ENCODE measurements at places on chromosomes 7 and 10.

DNA sequence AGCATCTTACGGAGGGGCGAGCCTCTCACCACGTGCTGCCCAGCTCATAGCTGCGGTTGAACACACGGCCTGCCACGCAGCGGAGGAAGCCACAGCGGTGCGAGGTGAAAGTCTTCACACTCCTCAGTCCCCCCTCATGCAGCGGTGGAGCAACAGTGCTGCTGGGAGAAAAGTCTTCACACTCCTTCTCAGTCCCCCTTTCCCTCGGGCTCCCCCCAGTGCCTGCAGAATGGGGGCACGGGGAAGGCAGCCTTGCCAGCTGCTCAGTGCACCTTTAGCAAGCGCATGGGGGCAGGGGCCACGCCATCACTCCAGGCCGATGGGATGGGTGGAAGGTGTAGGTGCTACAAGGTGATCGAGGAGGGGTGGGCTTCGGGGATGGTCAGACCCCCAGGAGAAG lies 206.3 kb upstream of the TCERG1L start:
- DNase-seq, result no peak

DNA sequence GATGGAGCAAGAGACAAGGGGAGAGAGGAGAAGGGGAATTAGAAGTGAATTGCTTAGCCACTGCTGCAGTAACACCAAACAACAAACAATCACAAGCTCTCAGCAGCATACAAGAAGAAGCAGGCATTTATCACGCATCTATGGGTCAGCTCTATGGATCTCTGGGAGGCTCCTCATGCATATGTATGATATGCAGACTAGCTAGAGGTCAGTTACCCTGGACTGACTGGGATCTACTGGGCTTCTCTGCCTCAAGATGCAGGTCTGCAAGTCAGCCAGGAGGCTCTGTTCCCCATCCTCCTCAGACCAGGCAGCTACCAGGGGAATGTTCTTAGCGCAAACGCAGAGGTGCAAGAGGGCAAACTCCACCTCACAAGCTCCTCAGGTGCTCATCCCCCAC lies 64.7 kb upstream of the SEM1 start:
- DNase-seq, result no peak

GRCh38 chr7:101174322-101174854 lies 5.7 kb downstream of the NAT16 start:
- no peak for DNase-seq

DNA sequence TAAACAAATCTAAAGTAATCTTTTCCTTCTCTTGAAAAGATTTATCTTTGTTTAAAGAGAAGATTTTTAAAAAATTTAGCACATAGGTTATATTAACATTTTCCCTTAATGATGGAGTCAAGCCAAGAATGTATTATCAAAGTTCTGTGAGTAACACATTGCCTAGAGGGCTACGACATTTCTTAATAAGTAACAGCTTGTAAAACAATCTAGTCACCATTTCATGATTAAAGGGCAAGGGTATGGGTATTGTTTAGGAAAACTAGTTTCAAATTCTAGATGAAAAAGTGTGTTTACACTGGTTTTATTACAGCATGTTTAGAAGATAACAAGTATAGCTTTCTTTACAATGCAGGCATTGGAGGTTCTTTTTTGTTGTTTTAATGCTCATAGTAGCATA lies 28.6 kb upstream of the LAMB4 start:
- no peak for DNase-seq

DNA sequence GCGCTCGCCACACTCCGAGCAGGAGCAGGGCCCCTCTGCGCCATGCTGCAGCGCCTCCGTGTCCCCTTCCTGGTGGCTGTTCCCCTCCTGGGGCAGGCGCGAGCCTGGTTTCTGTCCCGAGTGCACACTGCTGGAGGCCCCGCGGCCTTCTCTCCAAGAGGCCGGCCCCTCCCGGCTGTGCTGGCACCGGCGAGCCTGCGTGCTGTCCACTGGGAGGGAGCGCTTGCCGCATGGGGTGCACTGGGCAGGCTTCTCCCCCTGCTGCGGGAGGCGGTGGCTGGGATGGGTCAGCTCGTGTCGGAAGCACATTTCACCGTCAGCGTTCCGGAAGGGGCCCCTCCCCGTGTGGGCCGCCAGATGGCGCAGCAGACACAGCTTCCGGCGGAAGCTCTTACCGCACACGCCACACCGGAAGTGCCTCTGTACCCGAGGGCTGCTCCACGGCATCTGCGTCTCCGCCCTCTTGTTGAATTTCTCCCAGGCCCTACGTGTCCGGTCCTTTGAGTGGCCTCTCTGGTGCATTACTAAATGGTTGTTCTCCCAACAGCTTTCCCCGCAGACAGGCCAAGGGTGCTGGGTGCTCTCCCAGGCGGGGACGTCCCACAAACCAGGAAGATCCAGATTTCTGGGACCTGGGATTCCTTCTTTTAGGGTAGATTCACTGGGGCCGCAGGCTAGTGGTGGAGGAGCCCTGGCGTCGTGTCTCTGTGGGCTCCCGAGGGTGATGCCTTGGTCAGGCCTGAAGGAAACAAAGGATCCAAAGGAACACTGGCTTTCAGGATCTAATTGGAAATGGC lies 18.7 kb downstream of the ZNF786 start:
- no peak for DNase-seq

- no peak for DNase-seq
These were observed 433.2 kb upstream of the MGMT start for GRCh38 chr10:129033790-129034272.

GRCh38 chr7:142868986-142869415 lies 14.1 kb downstream of the EPHB6 start:
- no peak for DNase-seq

DNA sequence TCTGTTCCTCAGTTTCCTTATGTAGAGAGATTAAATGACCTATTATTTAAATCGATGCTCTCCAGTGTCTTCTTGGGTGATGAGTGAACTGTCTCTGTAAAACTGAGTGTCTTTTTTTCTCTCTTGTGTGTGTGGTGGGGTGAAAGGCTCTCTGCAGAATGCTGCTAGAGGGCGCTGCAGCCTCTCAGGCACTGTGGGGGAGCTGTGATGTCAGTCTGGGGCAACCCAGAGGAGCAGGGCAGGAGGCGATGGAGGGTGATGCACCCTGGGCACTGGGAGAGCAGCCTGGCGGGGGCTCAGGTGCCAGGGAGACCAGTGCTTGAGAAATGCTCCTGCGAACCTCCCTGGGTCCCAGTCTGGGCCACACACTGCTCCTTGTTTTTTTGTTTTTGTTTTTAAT lies 110.1 kb upstream of the POM121L12 start:
- no peak for DNase-seq

DNA sequence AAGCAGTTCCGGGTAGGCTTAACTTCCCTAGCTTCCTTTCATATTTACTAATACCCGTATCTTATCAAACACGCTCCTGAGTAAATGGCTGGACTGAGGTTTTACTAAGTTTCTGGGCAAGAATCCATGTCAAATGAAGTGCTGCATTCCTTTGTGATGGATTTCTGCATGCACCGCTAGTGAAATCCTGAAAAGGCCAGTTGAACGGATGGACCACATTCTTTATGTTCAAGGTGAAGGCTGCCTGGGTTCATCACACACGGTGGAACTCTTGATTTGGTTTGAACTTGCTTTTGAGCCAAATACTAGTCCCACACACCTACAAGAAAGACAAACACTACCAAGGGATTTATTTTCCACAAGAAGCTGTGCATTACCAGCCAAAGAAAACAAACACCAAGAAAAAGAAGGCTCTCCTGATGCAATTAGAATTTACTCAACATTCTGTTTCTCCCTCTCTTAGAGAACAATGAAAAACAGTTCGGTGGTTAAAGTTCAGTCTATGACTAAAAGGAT lies 255.0 kb upstream of the SEMA3C start:
- DNase-seq, result no peak
